ENCODE measurements at places on chromosomes 6 and 20.

DNA sequence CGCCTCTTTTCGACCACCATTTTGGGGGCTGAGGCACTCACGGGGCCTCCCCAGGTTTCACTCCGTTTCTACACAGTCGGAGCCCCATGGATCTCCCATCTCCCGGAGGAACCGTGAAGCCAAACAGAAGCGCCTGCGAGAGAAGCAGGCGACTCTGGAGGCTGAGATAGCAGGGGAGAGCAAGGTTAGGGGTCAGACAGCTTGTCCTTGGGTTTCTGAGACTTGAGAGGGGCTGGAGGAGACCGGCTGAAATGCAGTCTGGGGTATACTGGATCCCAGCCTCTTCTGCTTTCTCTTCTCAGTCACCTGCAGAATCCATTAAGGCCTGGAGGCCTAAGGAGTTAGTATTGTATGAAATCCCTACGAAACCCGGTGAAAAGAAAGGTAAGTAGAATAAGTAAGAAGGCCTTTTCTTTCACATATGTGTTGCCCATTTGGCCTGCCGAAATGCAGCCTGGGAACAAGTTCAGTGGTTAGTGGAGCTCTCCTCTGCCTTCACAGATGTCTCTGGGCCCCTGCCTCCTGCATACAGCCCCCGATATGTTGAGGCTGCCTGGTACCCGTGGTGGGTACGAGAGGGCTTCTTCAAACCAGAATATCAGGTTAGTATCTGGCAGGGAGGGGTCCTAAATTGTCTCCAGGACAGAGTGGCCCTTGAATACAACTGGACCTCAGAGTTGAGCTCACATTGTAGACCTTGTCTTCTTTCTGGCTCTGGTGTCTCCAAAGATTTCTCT, 984 bp downstream of the VARS2 start:
- DNase-seq, result no peak

- DNase-seq, result no peak
Observed at GRCh38 chr20:3798908-3799248, 2.8 kb downstream of the CDC25B start.

DNA sequence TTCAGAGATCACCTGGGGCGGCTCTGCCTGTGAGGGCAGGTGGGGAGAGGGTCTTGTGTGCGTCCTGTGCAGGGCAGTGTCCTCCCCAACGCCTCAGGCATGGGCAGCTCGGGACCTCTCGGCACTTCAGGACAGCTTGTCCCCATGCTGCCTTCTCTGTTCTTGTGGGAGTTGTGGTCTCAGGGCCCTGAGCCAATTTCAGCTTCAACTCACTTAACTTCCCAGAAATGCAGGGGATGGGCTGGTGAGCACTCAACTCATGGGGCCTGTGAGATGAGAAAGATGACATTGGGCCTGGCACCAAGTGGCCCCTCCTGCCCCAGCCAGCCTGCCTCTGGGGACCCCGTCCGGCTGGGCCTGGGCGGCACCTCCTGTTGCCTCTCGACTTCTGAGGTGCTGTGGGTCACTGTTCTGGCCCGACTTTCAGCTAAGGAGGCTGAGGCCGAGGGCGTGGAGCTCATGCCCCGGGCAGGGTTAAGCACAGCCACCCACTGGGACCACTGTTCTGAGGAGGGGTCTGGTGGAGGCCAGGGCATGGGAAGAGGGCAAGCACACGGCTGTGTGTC, 6.7 kb downstream of the RGS19 start:
- DNase-seq, result no peak

DNA sequence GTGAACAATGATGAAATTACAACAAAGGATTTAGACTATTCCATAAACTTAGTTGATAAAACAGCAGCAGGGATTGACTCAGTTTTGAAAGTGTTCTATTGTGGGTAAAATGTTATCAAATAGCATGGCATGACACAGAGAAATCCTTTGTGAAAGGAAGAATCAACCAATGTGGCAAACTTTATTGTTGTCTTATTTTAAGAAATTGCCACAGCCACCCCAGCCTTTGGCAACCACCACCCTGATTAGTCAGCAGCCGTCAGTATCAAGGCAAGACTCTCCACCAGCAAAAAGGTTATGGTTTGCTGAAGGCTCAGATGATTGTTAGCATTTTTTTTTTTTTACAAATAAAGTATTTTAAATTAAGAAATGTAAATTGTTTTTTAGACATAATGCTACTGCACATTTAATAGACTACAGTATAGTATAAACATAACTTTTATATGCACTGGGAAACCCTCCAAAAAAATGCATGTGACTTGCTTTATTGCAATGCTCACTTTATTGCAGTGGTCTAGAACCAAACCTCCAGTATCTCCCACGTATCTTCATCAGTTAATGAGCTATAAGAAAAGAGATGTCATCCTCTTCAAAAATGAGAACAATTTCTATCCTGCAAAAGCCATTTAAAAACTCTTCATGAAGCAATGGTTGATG, 162.7 kb downstream of the SOBP start:
- DNase-seq, result no peak
